Inflammatory macrophage treated with lipopolysaccharide for 1 hour (primary cell): ENCODE measurements at places on chromosomes 5 and 9.

DNA sequence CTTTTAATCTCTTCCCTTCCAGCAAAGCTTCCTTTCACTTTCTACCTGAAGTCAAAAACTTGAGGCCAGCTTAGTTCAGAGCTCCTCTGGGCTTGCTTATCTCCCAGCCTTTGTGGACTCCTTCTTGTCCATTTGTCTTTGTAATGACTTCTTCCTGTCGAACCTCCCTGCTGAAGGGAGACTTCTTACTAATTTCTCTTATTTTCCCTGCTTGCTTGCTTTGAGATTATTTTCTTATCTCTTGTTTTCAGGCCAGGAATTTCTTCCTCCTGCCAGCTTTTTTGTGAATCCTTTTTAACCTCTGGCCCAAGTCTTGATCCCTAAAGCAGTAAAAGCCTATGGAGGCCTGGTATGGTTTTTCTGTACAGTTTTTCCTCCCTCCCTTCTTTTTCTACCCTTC lies 46.8 kb upstream of the DHFR start:
- DNase-seq = no peak

DNA sequence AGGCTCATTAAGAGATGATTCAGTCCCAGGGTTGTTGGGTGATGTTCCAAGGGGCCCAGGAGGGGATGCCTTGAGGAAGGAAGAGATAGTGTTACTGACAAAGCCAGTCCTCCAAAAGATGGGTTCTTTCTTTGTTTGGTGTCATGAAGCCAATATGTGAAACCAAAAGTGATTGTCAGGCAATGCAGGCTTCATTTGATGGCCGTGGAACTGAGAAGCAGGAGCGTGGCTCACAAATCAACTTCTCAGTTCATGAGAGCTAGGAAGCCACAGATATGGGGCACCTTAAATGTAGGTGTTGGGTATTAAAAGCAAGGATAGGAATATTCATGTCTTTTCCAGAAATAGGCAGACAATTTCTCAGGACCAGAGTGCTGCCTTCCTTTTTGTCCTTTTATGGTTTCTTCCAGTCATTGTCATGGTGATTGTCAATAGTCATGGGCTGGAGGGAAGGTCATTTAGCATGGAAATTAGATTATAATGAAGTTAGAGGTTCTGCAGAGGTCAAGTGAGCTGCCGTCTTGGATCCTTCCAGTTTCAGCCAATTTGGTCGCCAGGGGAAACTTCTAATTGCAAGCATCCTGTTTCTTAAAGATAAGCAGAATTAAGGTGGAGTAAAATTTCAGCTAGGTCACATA lies 393.0 kb downstream of the NTRK2 start:
- no peak for DNase-seq

DNA sequence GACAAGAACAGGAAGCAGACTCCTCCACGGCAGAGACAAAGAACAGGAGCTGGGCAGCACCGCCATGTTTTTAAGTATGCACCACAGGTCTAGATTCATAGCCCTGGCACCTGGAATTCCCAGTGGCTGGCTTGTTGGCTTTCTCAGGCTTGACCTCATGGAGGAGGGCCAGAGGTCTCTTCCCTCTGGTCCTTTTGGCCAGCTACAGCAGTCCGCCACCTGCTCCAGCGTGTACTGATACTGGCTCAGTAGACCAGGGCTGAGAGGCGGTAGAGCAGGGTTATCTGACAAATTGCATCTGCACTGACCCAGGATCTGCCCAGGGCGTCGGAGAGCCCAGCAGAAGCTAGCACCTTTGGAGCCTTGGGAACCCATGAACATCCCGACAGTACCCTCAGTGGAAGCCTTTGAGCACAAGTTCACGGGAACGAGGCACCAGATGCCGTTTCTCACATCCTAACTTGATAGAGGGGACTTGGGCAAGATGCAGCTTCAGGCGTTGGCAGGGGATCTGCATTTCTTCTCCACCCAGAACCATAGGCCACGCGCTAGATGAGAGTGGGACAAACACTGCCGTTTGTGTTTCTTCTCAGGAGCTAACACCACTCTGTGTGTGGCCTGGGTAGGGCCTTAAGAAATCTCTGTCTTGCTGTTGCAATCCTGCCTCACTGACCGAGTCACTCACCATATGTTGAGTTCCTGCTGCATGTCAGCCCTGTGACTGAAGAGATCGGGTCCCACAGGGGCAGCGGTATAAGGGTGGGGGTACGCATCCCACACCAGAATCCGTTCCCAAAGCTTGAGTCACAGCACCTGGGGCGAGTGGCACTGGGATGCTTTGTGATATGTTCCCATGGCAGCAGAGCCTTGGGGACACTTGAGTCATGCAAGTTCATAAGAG lies 90.3 kb upstream of the OTULINL start:
- DNase-seq = peak; percentile 71

GRCh38 chr5:124860291-124860655 lies 113.8 kb upstream of the ZNF608 start:
- peak; percentile 35 for DNase-seq

- DNase-seq = no peak
Observed at GRCh38 chr9:80968611-80969010, 720.7 kb downstream of the TLE1 start.

- DNase-seq = no peak
Observed at GRCh38 chr5:68873198-68873597, 220.6 kb upstream of the SLC30A5 start.

DNA sequence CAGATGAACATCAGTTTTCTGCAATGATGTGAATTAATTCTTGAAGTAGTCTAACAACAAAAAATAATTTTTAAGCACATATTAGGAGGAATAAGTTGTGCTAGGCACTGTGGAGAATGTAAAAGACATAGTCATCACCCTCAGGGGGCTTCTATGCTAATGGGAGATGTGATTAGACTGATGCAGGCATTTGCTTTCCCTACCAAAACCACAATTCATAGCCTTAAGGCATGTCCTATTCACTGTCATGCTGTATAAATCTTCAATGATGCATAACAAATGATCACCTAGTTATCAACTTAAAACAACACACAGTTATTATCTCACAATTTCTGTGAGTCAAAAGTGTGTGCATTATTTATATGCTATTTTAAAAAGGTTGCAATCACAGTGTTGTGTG lies 422.6 kb downstream of the MAN2A1 start:
- no peak for DNase-seq
